COR-L47 (cell line): ENCODE measurements at places on chromosomes 1 and 21.

- DNase-seq, result no peak
Measured at GRCh38 chr1:225544263-225544662, 108.7 kb downstream of the ENAH start.

- DNase-seq, result no peak
Measured at GRCh38 chr1:203045336-203045735, 19.0 kb downstream of the PPFIA4 start.

DNA sequence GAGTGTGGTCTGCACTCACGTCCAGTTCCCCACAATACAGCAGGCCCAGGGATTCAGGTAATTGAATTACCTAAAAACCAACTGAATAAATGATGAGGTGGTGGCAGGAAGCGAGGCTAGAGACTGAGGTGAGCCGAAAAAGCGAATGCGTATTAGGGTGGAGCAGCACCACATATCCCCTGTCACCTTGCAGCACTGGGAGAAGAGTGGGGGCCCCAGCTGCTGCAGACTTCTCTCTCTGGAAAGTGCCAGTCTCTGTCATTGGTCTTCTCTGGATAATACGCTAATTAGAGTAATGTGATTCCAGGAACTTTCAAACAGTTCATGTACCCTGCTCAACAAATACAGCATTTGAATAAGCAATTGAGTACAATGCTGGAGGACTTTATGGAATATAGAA lies 199.0 kb downstream of the RPS6KC1 start:
- DNase-seq, result no peak

DNA sequence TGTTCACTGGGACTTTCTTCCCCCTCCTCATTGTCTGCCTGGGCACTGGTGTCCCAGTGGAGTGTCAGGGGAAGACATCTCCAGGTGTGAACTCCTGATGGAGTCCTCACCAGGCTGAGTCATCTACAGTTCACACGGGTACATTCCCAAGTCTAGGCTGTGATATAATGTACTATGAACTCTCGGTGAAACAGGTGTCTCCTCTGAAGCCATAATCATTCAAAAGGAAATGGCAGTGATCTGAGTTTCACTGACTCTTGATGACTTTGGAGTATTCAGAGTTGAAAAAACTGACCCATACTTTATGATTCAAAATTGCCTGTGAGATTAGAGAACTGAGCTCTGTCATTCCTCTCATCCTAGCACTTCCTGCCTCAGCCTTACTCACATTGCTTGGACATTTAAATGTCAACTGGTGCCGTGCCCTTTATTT lies 9.1 kb downstream of the LAMC2 start:
- no peak for DNase-seq

GRCh38 chr1:25369241-25369640 lies 31.1 kb downstream of the TMEM50A start:
- no peak for DNase-seq

- DNase-seq, result no peak
Measured at GRCh38 chr1:157806431-157807149, 13.3 kb downstream of the FCRL1 start.

DNA sequence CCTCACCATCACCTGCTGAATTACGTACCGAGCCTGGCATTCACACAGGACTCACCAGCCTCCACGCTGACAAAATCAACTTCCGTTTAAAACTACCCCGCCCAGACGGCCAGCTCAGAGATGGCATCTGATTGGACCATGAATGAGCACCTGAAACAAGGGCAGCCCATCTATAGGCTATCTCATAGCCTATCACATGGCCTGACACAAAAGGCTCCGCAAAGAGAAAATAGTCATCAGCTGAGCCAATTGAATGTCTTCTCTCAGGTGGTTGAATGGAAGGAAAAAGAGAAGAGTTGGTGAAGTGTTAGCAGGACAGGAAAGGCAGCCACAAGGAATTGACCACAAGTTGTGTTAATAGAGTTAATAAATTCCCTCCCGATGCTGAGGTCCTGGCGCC lies 50.6 kb upstream of the ZC3H12A start:
- DNase-seq, result no peak

DNA sequence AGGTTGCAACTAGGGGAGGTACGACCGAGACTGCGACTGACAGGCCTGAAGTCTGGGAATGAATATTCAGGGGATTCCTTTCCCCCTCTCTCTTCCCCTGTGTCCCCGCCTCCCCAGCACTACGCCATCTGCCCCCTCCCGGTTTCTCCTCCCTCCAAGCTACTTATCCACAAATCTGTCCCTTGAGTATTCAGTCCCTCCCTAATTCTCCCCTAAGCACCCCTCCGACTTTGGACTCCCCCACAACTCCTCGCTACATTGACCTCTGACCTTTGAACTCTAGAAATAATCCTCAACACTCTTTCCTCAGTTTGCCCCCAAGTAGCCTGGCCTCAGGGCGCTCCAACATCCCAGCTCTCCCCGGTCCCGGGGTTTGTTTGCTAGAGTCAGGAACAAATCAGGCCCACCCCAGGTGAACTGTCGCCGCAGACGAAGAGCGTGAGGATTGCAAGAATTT lies 393 bp downstream of the LYSMD1 start:
- peak; percentile 23 for DNase-seq

DNA sequence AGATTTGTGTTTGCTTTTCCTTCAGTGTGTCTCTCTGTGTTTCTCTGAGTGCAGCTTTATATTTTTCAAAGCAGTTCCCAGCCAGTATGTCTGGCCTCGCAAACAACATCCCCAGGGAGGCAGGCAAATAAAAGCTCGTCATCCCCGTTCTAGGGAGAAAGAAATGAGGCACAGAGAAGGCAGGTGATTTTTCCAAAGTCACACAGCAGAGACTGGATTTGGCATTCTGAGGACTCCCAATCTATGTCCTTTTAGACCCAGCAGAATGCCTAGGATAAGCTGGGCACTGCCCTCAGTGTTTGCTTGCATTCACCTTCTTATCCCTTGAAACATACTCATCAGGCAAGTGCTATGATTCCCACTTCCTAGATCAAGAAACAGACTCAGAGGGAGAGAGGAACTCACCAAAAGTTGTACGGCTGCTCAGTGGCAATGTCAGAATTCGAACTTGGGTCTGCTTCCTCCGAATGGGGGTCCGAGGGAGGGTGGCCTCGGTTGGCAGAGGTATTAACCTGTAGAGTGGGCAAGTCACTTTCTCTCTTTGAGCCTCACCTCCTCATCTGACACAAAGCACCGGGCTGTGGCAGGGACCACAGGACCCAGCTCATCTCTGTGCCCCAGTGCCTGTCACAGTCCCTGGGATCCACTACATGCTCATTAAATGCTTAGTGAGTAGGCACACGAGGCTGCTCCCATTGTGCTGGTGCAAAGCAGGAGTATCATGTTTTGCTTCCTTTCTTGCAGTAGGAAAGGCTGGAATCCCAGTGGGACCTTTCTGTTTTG lies 4.2 kb downstream of the RAP1GAP start:
- DNase-seq, result no peak

DNA sequence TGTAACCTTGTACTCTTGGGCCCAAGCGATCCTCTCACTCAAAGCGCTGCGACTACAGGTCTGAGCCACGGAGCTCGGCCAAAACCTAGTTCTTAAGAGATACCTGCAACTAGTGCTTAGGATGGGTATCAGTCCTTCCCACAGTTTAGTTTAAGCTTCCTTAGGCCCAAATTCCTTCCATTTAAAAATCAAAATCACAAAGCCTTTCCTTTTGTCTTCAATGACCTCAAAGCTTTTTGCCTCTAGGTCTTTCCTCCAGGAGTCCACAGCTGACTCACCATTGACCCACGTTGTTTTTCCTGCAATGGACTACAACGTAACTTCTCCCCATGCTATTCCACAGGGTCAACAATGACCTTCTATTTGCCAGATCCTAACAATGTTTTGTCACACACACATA lies 64.0 kb downstream of the APP start:
- no peak for DNase-seq

- DNase-seq, result peak; percentile 37
Measured at GRCh38 chr1:239976130-239976968, 115.3 kb upstream of the FMN2 start.
